ENCODE measurements at places on chromosomes 1 and 21. TPM values are rescaled to one million over a fixed set of nuclear protein-coding genes. Genes with fewer than 3 reads are reported as not detected.

The LYPLA2 gene
- 61.9 TPM for total RNA-seq

The CHAF1B gene
- total RNA-seq = 12.3 TPM

The RIPK4 gene
- total RNA-seq = 13.3 TPM

The HES2 gene
- 3.1 TPM for total RNA-seq

The GPR153 gene
- 1.2 TPM for total RNA-seq

The HSF2BP gene
- 1.7 TPM for total RNA-seq

The KRTAP11-1 gene
- total RNA-seq = not detected

The TMPRSS2 gene
- not detected for total RNA-seq

The BGLAP gene
- 0.46 TPM for total RNA-seq

The HCN3 gene
- 5.4 TPM for total RNA-seq

Data from A549 treated with DMSO at 1 μM for 4 hours (cell line).